ENCODE measurements at places on chromosomes 12 and 14. TPM values are rescaled to one million over a fixed set of nuclear protein-coding genes. Genes with fewer than 3 reads are reported as not detected.

- no peak for DNase-seq
Measured at GRCh38 chr12:6457220-6457945, 5.5 kb downstream of the TAPBPL start.

The HSPA2 gene
- 3.0 TPM for total RNA-seq

The OVCH1 gene
- not detected for total RNA-seq

The GPRC5A gene
- total RNA-seq: 19.8 TPM

GRCh38 chr14:65019944-65020566 lies 33.4 kb downstream of the FNTB start:
- DNase-seq: peak; percentile 81

The CLMN gene
- total RNA-seq: 4.2 TPM

DNA sequence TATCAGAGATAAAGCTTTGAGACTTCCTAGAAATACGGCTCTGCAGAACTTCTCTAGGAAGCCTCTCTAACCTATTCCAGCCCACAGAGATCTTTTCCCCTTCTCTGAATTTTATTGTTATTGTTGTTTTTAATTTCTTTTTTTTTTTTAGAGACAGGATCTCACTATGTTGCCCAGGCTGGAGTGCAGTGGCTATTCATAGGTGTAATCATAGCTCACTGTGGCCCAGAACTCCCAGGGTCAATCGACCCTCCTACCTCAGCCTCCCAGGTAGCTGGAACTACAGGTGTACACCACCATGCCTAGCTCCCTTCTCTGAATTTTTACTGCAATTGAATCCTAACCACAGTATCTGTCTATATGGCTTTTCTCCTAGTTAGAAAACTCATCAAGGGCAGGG lies 19.6 kb downstream of the SLC7A8 start:
- DNase-seq: no peak

GRCh38 chr14:21647380-21647779 lies 6.3 kb upstream of the OR4E2 start:
- no peak for DNase-seq

DNA sequence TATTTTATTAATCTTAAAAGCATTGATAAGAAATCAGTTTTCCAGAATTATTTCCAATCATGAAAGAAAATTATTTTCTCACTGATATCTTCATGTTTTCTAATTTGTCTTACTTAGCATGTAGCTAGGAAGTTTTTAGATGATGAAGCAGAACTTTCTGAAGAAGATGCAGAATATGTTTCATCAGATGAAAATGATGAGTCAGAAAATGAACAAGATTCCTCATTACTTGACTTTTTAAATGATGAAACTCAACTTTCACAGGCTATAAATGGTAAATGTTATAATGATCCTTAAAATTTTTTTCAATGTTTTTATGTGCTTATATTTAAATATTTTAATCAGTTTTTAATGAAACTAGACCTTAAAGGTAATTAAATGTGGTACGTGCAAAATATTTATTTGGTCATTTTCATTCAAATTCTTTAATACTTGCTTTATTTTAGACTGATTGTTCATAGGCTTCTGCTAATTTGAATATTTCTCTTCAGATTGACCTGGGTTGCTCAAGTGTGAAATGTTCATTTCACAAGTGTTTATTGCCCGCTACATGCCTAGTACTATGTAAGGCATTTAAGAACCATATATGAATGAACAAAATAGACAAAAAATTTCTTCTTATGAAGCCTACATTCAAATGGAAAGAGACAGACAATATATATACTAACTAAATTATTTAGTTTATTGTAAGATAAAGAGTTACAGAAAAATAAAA lies 49.5 kb downstream of the FANCM start:
- DNase-seq: no peak

The ENDOU gene
- not detected for total RNA-seq

GRCh38 chr12:108053512-108053911 lies 75.6 kb upstream of the WSCD2 start:
- no peak for DNase-seq

GRCh38 chr12:49553512-49554088 lies 14.3 kb downstream of the MCRS1 start:
- peak; percentile 49 for DNase-seq

DNA sequence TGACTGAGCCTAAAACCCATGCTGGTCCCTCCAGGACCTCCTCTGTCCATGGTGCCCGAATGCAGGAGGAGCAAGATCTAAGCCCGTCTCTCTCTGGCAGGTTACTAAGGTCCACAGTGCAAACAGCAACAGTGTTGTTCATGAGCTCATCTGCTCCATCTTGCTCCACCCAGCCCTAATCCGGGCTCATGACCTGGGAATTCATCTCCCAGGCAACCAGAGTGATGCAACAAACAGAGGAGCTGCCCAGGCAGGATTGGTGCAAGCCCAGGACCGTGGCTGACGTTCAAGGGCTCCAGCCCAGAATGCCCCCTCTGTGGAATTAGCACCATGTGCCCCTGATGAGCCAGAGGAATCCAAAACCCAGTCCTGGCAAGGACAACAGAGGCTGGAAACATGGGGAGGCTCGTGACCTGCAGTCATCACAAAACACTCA lies 29.9 kb downstream of the HSPB8 start:
- DNase-seq: peak; percentile 53

The ZNF140 gene
- 15.2 TPM for total RNA-seq

The FBXO21 gene
- 36.1 TPM for total RNA-seq

DNA sequence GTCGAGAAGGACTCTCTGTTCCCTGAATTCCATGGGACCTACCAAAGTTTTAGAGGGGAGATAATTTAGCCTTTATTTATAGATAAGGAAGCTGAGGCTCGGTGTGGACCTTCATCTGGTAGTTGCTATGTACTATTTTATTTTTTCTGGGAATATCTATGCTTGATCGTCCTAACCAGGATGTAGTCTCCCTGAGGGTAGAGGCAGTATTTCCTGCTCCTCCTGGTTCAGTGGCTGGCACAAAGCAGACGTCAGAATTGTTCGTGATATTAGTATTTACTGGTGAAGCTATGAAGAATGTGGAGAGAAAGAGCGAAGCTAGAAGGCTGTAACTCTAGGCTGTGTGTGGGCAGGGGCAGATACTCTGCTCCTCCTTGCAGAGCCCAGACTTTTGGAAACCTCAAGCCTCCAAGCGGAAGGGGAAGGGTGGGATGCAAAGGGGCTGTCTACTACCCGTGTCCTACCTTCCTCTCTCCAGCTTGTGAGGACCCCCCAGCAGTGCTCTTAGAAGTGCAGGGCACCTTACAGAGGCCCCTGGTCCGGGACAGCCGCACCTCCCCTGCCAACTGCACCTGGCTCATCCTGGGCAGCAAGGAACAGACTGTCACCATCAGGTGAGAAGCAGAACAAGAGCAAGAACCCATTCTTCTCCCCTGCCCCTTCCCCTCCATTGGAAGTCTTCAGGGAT lies 1.4 kb downstream of the LRP10 start:
- DNase-seq: no peak

The CAPZA3 gene
- not detected for total RNA-seq

- no peak for DNase-seq
Measured at GRCh38 chr14:38078393-38078792, 129.3 kb upstream of the SSTR1 start.

DNA sequence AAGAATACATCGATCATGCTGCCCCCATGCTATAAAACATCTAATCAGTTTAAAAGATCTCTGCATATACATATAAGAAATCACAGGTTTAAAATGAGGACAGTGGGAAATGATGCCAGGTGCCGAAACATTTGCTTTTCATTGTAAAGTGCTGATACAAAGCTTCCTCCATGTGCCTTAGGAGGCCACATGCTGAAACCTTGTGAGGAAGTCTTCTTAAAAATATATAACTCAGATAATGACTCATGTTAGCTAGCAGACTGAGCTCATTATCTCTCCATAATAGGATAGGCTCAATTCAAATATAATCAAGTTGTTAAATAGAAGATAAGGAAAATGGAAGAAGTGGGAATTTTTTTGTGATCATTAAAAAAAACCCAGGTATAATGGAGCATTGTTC lies 65.9 kb downstream of the RFX4 start:
- DNase-seq: no peak

- no peak for DNase-seq
Measured at GRCh38 chr14:22542360-22542759, 46.7 kb downstream of the DAD1 start.

DNA sequence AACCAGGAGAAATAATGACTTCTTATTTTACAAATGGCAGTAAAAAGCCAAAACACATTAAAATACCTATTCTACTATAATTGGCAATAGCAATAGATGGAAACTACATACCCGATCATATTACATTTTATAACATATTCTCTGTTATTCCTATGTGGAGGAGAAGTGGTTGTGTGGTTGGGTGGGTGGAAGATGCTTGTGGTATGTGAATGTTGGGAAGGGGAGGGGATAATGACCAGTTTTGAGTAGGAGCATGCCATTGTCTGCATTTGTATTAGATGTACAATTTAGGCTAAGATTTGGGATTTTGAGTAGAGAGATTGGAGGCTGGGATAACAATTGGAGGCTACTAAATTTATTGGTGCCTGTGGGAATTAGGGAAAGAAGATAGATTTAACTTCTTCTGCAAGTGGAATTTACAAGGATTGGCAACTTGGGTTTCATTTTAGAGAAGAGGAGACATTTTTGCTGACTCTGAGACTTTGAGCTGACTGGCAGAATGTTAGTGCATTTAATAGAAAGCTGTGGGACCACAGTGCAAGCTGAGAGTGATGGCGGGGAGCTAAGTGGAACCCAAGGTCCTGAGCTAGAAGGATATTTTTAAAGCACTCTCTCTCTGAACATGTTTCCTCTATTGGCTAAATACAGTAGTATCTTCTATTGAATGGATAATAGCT lies 65.2 kb downstream of the SLC16A7 start:
- DNase-seq: no peak

The KERA gene
- not detected for total RNA-seq
